ELR (cell line): ENCODE measurements at places on chromosomes 12 and 14.
A peak's percentile ranks its signal among the peaks of the same experiment; 100 is the strongest.

DNA sequence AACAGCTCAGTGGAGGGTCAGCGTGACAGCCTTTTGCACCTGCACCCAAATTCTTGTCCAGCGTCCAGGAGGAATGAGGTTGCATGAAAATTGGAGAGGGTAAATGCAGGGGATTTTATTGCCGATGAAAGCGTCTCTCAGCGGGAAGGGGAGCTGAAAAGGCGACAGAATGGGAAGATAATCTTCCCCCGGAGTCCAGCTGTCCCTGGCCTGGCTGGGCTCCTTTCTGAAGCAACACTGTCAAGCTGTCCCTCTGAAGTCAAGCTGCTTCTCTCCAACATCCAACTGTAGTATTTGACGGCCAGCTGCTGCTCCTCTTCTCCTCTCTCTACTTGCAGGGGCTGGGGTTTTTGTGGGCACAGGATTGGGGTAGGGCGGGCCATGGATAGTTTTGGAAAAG lies 32.7 kb downstream of the NOPCHAP1 start:
- DNase-seq: no peak

- no peak for DNase-seq
These were observed 65.8 kb upstream of the PWP1 start for GRCh38 chr12:107619831-107620230.

- DNase-seq: no peak
These were observed 149.4 kb upstream of the HIF1A start for GRCh38 chr14:61545726-61546455.

- no peak for DNase-seq
These were observed 24.3 kb downstream of the ZFYVE21 start for GRCh38 chr14:103739793-103740501.

DNA sequence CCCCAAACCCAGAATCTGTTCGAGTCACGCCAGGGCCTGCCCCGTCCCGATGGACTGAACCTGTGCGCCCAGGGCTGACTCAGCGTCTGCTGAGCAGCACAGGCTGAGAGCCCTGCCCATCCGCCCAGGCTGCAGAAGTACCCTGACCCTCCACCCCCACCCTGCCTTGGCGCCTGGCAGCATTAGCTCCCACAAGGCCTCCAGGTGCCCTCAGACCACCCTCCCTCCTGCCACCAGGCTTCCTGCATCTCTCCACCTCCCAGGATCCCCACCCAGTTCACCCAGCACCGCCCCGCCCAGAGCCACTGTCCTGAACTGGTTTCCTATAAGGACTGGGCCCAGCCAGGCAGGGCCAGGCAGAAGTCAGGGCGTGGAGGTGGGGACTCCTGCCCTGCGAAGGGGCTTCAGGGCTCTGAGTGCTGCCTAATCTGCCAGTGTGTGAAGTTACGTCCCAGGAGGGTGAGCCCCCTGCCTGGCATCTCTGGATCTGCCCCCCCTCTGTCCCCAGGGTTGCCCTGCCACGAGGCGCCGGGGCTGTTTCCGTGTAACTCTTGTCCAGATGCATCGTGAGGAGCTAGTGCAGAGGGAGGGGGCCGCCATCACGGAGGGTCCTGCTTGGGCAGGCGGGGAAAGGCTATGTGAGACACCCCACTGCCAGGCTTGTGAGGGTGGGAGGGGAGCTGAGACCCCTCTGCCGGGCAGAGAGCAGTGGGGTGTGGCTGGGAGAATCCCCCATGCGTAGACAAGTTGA lies 9.1 kb downstream of the ADSS1 start:
- no peak for DNase-seq

DNA sequence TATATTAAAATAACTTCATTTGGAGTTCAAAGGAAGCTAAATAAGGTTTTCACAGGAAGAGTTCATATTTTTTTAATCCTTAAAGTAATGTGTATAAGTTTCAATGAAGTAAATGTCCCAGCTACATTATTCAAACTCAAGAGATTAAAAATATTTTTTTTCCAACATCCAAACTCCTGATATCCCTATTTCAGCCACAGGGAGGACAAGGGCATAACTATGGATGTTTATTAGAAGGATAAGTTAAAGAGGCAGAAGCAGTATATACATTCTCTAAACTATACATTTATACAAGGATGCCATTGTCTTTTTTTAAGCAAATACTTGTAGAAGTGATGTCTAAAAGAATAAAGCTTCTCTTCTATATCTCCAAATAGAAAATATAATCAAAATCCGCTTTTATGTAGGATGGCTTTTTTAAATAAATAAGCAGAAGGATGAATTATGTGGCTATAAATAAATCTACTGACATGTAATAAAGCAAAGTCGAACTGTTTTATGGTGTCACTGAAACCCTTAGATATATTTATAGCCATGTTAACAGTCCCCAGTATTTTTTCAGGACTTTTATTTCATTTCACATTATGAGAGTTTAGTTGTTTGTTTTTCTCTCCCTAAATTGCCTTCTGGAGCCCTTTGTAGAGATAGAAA lies 936.5 kb downstream of the DIO2 start:
- no peak for DNase-seq

DNA sequence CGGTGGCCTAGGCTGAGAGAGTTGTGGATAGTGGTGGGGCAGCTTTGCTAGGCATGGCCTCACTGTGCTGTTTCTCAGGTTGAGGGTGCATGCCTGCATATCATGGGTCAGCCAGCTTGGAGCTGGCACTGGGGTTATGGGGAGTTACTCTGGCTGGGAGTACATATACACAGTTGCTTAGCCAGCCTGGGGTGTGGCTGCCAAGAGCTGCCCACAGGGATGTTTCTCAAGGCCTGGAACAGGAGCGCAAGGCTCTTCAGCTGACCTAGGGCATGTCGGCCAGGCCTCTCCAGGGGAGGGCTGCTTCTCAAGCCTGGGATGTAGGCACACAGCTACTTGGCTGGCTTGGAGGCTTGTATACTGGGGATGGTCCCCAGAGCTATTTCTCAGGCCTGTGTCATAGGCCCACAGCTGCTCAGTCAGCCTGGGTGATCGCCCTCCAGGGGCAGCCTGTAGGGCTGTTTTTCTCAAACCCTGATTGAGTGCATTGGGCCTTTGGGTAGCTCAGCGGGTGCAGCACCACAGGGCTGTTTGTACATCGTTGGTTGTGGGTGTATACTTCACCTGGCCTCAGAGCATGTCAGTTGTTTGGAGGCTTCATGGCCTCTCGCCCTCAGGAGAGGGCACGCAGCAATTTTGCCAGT lies 114.9 kb downstream of the METTL25 start:
- DNase-seq: no peak

DNA sequence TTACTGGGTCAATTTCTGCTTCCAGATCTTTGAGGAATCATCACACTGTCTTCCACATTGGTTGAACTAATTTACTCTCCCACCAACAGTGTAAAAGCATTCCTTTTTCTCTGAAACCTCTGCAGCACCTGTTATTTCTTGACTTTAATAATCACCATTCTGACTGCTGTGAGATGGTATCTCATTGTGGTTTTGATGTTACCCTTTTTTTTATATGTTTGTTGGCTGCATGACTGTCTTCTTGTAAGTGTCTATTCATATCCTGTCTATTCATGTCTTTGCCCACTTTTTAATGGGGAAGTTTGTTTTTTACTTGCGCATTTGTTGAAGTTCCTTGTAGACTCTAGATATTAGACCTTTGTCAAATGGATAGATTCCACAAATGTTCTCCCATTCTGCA lies 324.9 kb downstream of the NAV3 start:
- DNase-seq: peak; percentile 34

DNA sequence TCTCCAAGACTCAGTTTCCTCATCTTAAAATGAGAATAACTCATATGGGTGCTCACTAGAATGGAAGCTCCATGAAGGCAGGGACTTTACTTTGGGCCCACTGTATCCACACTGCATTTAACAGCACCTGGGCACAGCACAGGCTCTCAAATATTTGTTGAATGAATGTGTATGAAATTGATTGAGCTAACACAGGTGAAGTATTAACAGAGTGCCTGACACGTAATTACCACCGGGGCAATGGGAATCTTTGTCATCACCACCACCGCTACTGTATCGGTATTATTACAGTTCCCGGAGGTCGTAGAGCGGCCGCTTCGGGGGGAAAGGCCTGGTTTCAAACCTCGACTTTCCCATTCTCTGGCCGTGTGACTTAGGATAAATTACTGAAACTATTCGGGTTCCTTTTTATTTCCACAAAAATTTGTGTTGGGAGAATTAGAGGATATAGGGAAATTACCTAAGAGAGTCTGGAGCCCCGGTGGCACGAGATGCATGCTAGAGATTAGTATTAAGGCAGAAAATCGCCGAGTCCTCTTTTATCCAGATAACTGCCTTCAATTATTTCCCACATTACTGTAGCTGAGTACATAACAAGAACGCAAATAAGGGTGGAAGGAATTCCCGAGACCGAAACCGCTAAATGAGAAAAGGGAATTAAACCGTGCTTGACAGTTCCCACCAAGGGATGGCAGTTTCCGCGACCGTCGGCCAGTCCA lies 1.0 kb upstream of the RIC8B start:
- no peak for DNase-seq

DNA sequence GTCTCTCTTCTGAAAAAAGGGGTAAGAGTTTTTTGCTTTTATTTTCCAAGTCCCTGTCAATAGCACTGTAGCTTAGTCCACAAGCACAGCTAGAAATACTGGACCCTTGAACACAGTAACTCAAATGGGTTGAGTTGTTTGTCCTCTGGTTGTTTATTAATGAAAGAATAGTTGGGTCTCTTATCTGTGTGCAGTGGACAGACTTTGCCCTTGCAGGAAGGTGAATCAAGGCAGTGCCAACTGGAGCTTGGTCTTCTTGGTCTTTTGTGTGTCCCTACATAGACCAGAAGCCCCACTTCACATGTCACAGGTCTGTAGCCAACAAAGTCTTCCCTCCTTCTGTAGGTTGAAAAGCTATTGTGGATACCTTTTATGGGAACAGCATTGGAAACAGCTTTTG lies 322.0 kb downstream of the AACS start:
- no peak for DNase-seq
